Keratinocyte (primary cell): ENCODE measurements at places on chromosomes 13 and 19. TPM values are rescaled to one million over a fixed set of nuclear protein-coding genes. Genes with fewer than 3 reads are reported as not detected.

GRCh38 chr19:23787106-23787505 is 28.4 kb upstream of the ZNF681 start:
- no peak overlapping the region for H3K27ac ChIP-seq
- no peak overlapping the region for H3K4me3 ChIP-seq
- H3K27me3 ChIP-seq: no peaks in the 10 kb centered on the region

GRCh38 chr13:66933994-66934393 is 296.1 kb downstream of the PCDH9 start:
- H3K27me3 ChIP-seq: no peaks in the 10 kb centered on the region
- H3K27ac ChIP-seq: peak overlapping the region; percentile 64
- no peak overlapping the region for H3K4me3 ChIP-seq

- DNase-seq: peak; percentile 5
- no peaks in the 10 kb centered on the region for H3K4me1 ChIP-seq
- H3K27me3 ChIP-seq: no peaks in the 10 kb centered on the region
- H3K36me3 ChIP-seq: no peaks in the 10 kb centered on the region
- no peak overlapping the region for H3K4me3 ChIP-seq
Observed at GRCh38 chr13:75876142-75877050, 240.3 kb downstream of the LMO7 start.

GRCh38 chr13:109699628-109700071 is 86.7 kb downstream of the IRS2 start:
- H3K4me1 ChIP-seq: no peaks in the 10 kb centered on the region
- H3K36me3 ChIP-seq: no peaks in the 10 kb centered on the region
- H3K27me3 ChIP-seq: no peaks in the 10 kb centered on the region
- DNase-seq: no peak

GRCh38 chr19:43433689-43434088 is 19.0 kb downstream of the TEX101 start:
- no peaks in the 10 kb centered on the region for H3K27me3 ChIP-seq
- H3K4me1 ChIP-seq: peaks cover 11% of the 10 kb centered on the region
- H3K4me3 ChIP-seq: no peak overlapping the region
- no peak overlapping the region for H3K27ac ChIP-seq
- H3K36me3 ChIP-seq: no peaks in the 10 kb centered on the region

DNA sequence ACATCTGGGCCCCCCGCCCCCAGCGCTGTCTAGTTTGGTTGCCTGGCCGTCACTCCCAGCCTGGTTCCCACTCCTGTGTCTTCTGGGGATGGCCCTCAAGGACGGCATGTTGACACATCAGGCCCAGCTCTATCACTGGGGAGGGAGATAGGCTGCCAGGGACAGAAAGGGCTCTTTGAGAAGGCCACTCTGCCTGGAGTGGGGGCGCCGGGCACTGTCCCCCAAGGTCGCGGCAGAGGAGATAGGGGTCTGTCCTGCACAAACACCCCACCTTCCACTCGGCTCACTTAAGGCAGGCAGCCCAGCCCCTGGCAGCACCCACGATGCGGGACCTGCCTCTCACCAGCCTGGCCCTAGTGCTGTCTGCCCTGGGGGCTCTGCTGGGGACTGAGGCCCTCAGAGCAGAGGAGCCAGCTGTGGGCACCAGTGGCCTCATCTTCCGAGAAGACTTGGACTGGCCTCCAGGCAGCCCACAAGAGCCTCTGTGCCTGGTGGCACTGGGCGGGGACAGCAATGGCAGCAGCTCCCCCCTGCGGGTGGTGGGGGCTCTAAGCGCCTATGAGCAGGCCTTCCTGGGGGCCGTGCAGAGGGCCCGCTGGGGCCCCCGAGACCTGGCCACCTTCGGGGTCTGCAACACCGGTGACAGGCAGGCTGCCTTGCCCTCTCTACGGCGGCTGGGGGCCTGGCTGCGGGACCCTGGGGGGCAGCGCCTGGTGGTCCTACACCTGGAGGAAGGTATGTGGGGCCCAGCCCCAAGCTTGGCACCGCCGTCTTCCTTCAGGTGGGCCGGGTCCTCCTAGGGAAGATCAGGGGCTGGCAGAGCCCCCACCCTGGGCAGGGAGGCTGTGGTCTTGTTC is at the start of gene AMH:
TSS of gene AMH (plus strand) at position 314 of the 857 bp plus-strand sequence. CDS start at position 324, 10 bp downstream.
- no peak within 1 kb of the TSS for H3K27ac ChIP-seq
- H3K4me1 ChIP-seq: no peaks in the 10 kb centered on the region
- no peak for DNase-seq
- peaks cover 23% of the 10 kb centered on the region for H3K36me3 ChIP-seq

- H3K4me1 ChIP-seq: peaks cover 26% of the 10 kb centered on the region
- H3K27me3 ChIP-seq: no peaks in the 10 kb centered on the region
- peak overlapping the region; percentile 84 for H3K27ac ChIP-seq
- peak overlapping the region; percentile 93 for H3K4me3 ChIP-seq
- no peak for DNase-seq
Observed at GRCh38 chr19:6532244-6532999, 1.6 kb downstream of the TNFSF9 start.

- DNase-seq: no peak
- no peak overlapping the region for H3K27ac ChIP-seq
- H3K27me3 ChIP-seq: no peaks in the 10 kb centered on the region
- peaks cover 5% of the 10 kb centered on the region for H3K4me1 ChIP-seq
- no peak overlapping the region for H3K4me3 ChIP-seq
Observed at GRCh38 chr19:4728871-4729270, 5.2 kb upstream of the DPP9 start.

- H3K4me1 ChIP-seq: peaks cover 9% of the 10 kb centered on the region
- H3K36me3 ChIP-seq: no peaks in the 10 kb centered on the region
- no peak overlapping the region for H3K27ac ChIP-seq
Observed at GRCh38 chr19:50430888-50431342, 1.8 kb upstream of the MYBPC2 start.

Gene PGLYRP1
- polyA plus RNA-seq: not detected in 3 replicates

Gene COX6B2
- 1.4 to 6.5 TPM (median 1.7 TPM) in 3 replicates for polyA plus RNA-seq
